Dermis lymphatic vessel endothelial cell (primary cell): ENCODE measurements at places on chromosomes 7 and 10. TPM values are rescaled to one million over a fixed set of nuclear protein-coding genes. Genes with fewer than 3 reads are reported as not detected.

Gene ITIH2
- total RNA-seq: not detected in 2 replicates

Gene ZNF804B
- total RNA-seq: not detected in 2 replicates

Gene HKDC1
- total RNA-seq: under 0.01 and 0.11 TPM in 2 replicates

Gene CDK5
- 16.8 and 16.9 TPM in 2 replicates for total RNA-seq

Gene AEBP1
- total RNA-seq: 10.2 and 14.4 TPM in 2 replicates

Gene AKR1C4
- total RNA-seq: 0.09 TPM in 1 of 2 replicates, not detected in the other

Gene NEBL
- total RNA-seq: 0.22 and 0.26 TPM in 2 replicates

Gene CPEB3
- 1.6 TPM in 2 replicates for total RNA-seq

Gene GNG11
- total RNA-seq: 395 and 576 TPM in 2 replicates

Gene BLNK
- not detected in 2 replicates for total RNA-seq

Gene OR9A2
- total RNA-seq: not detected in 2 replicates

Gene FAM20C
- total RNA-seq: 1.3 and 1.4 TPM in 2 replicates

Gene ANKRD22
- total RNA-seq: not detected in 2 replicates

Gene SLC18A3
- total RNA-seq: not detected in 2 replicates

Gene NEURL1
- 0.09 and 0.11 TPM in 2 replicates for total RNA-seq

Gene PBLD
- 4.2 and 5.2 TPM in 2 replicates for total RNA-seq

Gene IDI2
- not detected in 2 replicates for total RNA-seq

Gene ESYT2
- total RNA-seq: 48.4 and 54.4 TPM in 2 replicates

Gene GIMAP1
- total RNA-seq: 21.1 and 28.8 TPM in 2 replicates

Gene SSC4D
- 0.09 and 0.54 TPM in 2 replicates for total RNA-seq

Gene EIF3B
- total RNA-seq: 143 and 175 TPM in 2 replicates

Gene ATP6V0A4
- total RNA-seq: 0.09 and 0.11 TPM in 2 replicates

Gene PNLIP
- not detected in 2 replicates for total RNA-seq

Gene LSM5
- total RNA-seq: 15.2 and 16.0 TPM in 2 replicates

Gene SUN3
- total RNA-seq: not detected in 2 replicates

Gene SPDYE6
- not detected in 2 replicates for total RNA-seq

Gene MSRB2
- 8.3 and 8.8 TPM in 2 replicates for total RNA-seq

Gene C7orf33
- not detected in 2 replicates for total RNA-seq

Gene SFTPD
- total RNA-seq: not detected in 2 replicates

Gene ABCC2
- 0.43 and 0.54 TPM in 2 replicates for total RNA-seq

Gene SHLD2
- 26.0 and 26.8 TPM in 2 replicates for total RNA-seq

Gene PHKG1
- 0.33 and 0.52 TPM in 2 replicates for total RNA-seq
